ENCODE measurements at places on chromosomes 12 and 14. TPM values are rescaled to one million over a fixed set of nuclear protein-coding genes. Genes with fewer than 3 reads are reported as not detected.

MYO1A gene
- not detected for total RNA-seq

COCH gene
- total RNA-seq, result 1.9 TPM

TPPP2 gene
- not detected for total RNA-seq

DNA sequence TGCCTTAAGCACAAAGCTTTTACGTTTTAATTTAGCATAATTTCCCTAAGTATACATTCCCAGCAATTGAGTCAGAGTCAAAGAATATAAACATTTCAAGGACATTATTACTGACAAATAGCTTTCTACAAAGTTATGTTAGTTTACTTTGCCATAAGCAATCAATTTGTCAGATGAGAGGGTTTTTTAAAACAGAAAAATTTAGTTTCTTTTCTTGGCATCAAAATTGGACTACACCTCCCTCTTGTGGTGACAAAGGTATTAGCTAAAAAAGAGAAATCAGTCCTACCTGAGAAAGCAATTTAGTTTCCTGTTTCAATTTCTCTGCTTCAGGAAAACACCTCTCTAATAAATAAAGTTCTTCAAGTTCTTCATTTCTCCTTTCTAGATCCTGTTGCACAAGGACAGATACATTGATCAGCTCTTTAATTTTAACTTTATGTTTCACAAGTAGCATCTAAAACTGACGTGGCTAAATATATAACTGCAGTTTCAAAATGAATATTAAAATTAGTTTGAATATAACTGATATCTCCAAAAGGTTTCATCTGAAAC is 39.9 kb downstream of the DNAI7 start:
- DNase-seq, result peak; percentile 43
- peaks cover 6% of the 10 kb centered on the region for H3K4me1 ChIP-seq
- no peak overlapping the region for H3K27ac ChIP-seq
- no peak overlapping the region for H3K4me3 ChIP-seq

OR6C2 gene
- not detected for total RNA-seq

RPGRIP1 gene
- not detected for total RNA-seq

- no peaks in the 10 kb centered on the region for H3K36me3 ChIP-seq
- H3K27me3 ChIP-seq, result no peaks in the 10 kb centered on the region
- H3K27ac ChIP-seq, result peak overlapping the region; percentile 81
- H3K4me1 ChIP-seq, result peaks cover 35% of the 10 kb centered on the region
- no peak overlapping the region for H3K4me3 ChIP-seq
- DNase-seq, result peak; percentile 86
Observed at GRCh38 chr12:122423258-122424165, 1.0 kb upstream of the CLIP1 start.

FZD10 gene
- total RNA-seq, result not detected

DNA sequence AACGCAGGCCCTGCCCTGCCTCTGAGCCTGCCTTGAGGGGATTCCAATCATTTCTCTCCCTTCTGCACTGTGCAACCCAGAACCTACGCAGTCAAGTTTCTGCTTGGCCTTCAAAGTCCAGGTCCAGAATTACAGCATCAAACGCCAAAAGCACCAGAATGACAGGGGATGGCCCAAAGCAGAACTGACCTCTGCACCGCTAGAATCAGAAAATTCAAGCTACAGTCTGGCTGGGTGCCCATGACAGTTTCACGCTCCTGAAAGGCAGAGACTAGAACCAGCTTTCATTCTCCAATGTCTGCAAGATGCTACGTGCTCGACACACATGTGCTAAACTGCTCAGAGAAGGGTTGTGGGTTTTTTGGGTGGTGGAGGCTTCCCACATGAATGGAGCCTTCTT is 4.1 kb downstream of the CLMN start:
- no peak for DNase-seq
- H3K27ac ChIP-seq, result no peak overlapping the region
- no peaks in the 10 kb centered on the region for H3K27me3 ChIP-seq
- peaks cover 17% of the 10 kb centered on the region for H3K4me1 ChIP-seq

DCTN2 gene
- 161 TPM for total RNA-seq

DNA sequence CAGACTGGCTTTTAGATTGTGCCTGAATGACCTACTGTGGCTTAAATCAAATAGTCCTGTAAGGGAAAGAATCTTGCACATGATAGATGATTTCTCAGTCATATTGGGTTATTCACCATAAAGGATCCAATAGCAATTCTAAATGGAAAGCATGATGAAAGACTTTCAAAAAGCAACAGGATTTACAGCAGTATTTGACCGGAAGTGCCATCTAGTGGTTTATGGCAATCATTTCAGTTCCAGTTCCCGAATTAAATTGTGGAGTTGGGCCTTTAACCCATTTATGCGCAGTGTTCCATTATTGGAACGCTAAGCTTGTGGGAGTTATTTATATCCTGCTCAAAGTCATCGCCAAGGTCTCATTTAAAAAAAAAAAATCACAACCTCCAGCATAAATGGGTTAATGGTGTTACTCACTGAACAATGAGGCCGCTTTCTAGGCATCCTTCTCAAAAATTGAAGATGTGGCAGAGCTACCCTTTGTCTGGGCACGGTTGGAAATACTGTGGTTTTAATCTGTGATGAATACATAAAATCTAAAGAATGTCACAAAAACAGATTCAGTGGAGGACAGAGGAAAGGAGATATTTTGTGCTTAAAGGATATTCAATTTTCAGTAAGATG is 60.8 kb upstream of the REP15 start:
- H3K4me3 ChIP-seq, result no peak overlapping the region
- H3K27me3 ChIP-seq, result no peaks in the 10 kb centered on the region
- H3K36me3 ChIP-seq, result peaks cover 5% of the 10 kb centered on the region
- peak; percentile 61 for DNase-seq
- peaks cover 19% of the 10 kb centered on the region for H3K4me1 ChIP-seq

DNA sequence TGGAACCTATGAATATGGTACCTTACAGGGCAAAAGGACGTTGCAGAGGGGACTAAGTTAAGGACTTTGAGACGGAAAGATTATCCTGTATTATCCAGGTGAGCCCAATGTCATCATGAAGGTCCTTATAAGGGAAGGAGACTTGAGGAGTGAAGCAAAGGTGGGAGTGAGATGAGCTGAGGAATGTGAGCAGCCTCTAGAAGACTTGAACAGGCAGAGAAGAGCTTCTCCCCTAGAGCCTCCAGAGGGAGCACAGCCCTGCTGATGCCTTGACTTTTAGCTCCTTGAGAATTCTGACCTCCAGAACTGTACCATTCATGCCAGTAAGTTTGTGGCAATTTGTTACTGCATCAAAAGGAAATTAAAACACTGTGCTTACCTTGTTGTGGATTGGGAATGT is 41.8 kb upstream of the DCD start:
- no peaks in the 10 kb centered on the region for H3K36me3 ChIP-seq
- peaks cover 6% of the 10 kb centered on the region for H3K27me3 ChIP-seq
- H3K4me3 ChIP-seq, result no peak overlapping the region

SLC25A21 gene
- total RNA-seq, result 0.92 TPM

- peaks cover 27% of the 10 kb centered on the region for H3K4me1 ChIP-seq
- DNase-seq, result peak; percentile 67
- H3K27ac ChIP-seq, result no peak overlapping the region
Observed at GRCh38 chr12:121811434-121812319, 7.9 kb downstream of the SETD1B start.

GRCh38 chr12:109432431-109432830 is 44.7 kb downstream of the KCTD10 start:
- H3K27me3 ChIP-seq, result no peaks in the 10 kb centered on the region
- no peak overlapping the region for H3K27ac ChIP-seq
- no peak for DNase-seq
- no peaks in the 10 kb centered on the region for H3K36me3 ChIP-seq

ZFYVE1 gene
- total RNA-seq, result 29.2 TPM

DNA sequence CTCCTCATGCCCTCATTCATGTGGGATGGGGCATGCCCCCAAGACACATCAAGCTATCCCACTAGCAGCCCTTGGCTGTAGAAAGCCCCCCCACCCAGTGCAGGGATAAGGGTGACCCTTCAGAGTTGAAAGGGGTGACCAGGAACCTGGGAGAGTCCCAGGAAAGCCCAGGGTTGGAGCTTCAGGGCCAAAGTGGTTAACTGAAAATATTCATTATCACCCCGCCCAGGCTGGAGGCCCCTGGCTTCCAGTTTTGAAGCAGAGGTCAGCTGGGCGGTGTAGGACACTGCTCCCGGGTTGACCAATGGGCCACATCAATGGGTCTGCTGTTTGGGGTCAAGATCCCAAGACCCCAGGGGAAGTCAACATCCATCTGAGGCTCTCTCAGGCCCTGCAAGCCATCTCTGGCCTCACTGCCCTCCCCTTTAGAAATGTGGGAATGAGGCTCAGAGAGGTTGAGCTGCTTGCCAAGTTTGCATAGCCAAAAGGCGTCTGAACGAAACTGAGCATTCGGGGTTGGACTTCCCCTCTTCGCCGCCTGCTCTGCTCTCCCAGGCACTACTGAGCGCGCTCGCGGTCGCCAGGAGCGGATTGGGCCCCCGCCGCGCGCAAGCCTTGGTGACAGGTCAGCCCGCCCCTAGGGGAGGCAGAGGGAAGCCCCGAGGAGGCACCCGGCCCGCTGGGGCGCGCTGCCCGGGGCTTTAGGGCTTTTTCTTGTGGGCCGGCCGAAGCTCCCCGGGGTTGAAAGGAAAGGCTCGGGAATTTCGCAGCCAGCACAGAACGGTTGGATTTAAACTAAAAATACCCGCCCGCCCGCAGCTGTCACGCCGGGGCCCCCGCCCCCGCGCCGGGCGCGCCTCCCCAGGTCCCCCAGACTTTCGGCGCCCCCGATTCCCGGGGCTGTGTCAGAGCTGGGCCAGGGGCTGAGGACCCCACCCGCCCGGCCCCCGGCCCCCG is 576 bp downstream of the SYNE3 start:
- no peak overlapping the region for H3K27ac ChIP-seq
- peak overlapping the region; percentile 58 for H3K4me3 ChIP-seq
- H3K36me3 ChIP-seq, result no peaks in the 10 kb centered on the region
- H3K4me1 ChIP-seq, result peaks cover 55% of the 10 kb centered on the region

GRCh38 chr12:122125452-122126341 is 47.1 kb downstream of the MLXIP start:
- no peak overlapping the region for H3K27ac ChIP-seq
- DNase-seq, result no peak
- no peaks in the 10 kb centered on the region for H3K36me3 ChIP-seq

PTPN21 gene
- 22.9 TPM for total RNA-seq

CLEC2D gene
- total RNA-seq, result 4.1 TPM

DNA sequence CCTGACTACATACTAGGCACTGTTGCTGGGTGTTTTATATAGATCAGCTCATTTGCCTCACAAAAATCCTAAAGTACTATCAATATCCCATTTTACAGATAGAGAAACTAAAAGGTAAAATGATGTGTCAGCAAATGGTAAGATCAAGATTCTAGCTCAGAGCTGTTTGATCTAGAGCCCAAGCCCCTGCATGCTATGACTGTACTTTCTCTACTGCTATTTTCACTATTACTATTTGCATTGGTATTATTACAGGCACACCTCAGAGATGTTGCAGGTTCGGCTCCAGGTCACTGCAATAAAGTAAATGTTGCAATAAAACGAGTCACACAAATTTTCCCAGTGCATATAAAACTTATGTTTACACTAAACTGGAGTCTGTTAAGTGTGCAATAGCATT is 10.9 kb downstream of the ISCU start:
- H3K27me3 ChIP-seq, result no peaks in the 10 kb centered on the region
- peaks cover 5% of the 10 kb centered on the region for H3K36me3 ChIP-seq
- no peak for DNase-seq
- no peak overlapping the region for H3K4me3 ChIP-seq
- H3K27ac ChIP-seq, result no peak overlapping the region

- peaks cover 59% of the 10 kb centered on the region for H3K4me1 ChIP-seq
- H3K36me3 ChIP-seq, result peaks cover 12% of the 10 kb centered on the region
- H3K27me3 ChIP-seq, result no peaks in the 10 kb centered on the region
- peak overlapping the region; percentile 92 for H3K27ac ChIP-seq
- H3K4me3 ChIP-seq, result peak overlapping the region; percentile 17
Observed at GRCh38 chr14:74571901-74572725, 39.9 kb downstream of the LTBP2 start.

COX8C gene
- total RNA-seq, result not detected

GRCh38 chr14:36363704-36364103 is 43.3 kb upstream of the MBIP start:
- no peaks in the 10 kb centered on the region for H3K36me3 ChIP-seq
- no peak for DNase-seq
- H3K4me3 ChIP-seq, result no peak overlapping the region
- no peak overlapping the region for H3K27ac ChIP-seq

STAC3 gene
- 1.0 TPM for total RNA-seq

GRCh38 chr12:65885716-65886115 is 61.4 kb downstream of the HMGA2 start:
- H3K4me3 ChIP-seq, result no peak overlapping the region
- H3K36me3 ChIP-seq, result no peaks in the 10 kb centered on the region
- peak overlapping the region; percentile 87 for H3K27ac ChIP-seq
- peak; percentile 78 for DNase-seq
- H3K27me3 ChIP-seq, result no peaks in the 10 kb centered on the region

- peaks cover 6% of the 10 kb centered on the region for H3K4me1 ChIP-seq
- peak; percentile 40 for DNase-seq
- no peaks in the 10 kb centered on the region for H3K27me3 ChIP-seq
- H3K4me3 ChIP-seq, result no peak overlapping the region
Observed at GRCh38 chr12:14928931-14929330, 9.4 kb downstream of the ERP27 start.

DNA sequence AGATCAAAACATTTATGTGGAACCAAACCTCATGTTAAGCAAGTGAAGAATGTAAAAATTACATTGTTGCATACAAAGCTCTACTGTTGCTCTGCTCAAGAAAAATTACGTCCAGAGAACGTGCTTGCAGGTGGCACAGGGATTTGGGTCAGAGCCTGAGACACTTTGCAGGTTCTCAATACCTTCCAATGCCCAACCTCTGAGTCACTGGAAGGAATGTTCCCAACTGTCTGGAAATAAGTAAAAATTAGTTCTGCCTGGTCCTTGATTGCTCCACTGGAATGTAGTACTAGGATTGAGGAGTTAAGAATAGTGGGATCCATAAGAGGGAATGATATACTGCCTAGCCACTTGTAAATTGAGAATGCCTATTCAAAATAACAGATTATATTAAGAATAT is 2.8 kb upstream of the IFNG start:
- no peak overlapping the region for H3K4me3 ChIP-seq
- no peaks in the 10 kb centered on the region for H3K36me3 ChIP-seq
- H3K27ac ChIP-seq, result no peak overlapping the region
- no peak for DNase-seq
- no peaks in the 10 kb centered on the region for H3K4me1 ChIP-seq

DNA sequence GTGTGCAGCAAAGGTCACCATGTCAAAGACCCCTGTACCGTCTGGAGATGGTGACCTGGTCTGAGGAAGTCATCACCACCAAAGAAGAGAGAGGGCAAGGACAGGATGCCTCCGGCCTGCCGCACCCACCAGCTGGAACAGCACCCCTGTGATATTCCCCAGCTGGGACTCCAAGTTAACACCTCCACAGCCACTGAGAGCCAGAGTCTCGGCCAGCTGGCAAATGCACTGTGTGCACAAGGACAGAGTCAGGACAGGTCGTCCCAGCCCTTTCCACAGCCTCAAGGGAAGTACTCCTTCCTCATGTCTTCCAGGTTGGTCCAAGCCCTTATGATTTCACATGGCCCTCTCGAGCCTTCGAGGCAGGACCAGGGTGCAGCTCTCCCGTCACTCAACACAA is 19.3 kb upstream of the FKBP4 start:
- H3K27me3 ChIP-seq, result peaks cover 2% of the 10 kb centered on the region
- no peak overlapping the region for H3K4me3 ChIP-seq
- DNase-seq, result no peak
- no peaks in the 10 kb centered on the region for H3K4me1 ChIP-seq
- H3K36me3 ChIP-seq, result no peaks in the 10 kb centered on the region

- no peaks in the 10 kb centered on the region for H3K27me3 ChIP-seq
- no peaks in the 10 kb centered on the region for H3K36me3 ChIP-seq
- H3K27ac ChIP-seq, result no peak overlapping the region
- H3K4me1 ChIP-seq, result no peaks in the 10 kb centered on the region
- H3K4me3 ChIP-seq, result no peak overlapping the region
Observed at GRCh38 chr14:94889520-94890312, 119.8 kb upstream of the GSC start.

GRCh38 chr14:83255727-83256090 is 1722.1 kb upstream of the SEL1L start:
- H3K27me3 ChIP-seq, result no peaks in the 10 kb centered on the region
- no peak for DNase-seq
- no peak overlapping the region for H3K4me3 ChIP-seq
- no peaks in the 10 kb centered on the region for H3K4me1 ChIP-seq
- H3K27ac ChIP-seq, result no peak overlapping the region

All from endothelial cell of umbilical vein (primary cell).